ENCODE measurements at places on chromosomes 2 and 18. TPM values are rescaled to one million over a fixed set of nuclear protein-coding genes. Genes with fewer than 3 reads are reported as not detected.

DNA sequence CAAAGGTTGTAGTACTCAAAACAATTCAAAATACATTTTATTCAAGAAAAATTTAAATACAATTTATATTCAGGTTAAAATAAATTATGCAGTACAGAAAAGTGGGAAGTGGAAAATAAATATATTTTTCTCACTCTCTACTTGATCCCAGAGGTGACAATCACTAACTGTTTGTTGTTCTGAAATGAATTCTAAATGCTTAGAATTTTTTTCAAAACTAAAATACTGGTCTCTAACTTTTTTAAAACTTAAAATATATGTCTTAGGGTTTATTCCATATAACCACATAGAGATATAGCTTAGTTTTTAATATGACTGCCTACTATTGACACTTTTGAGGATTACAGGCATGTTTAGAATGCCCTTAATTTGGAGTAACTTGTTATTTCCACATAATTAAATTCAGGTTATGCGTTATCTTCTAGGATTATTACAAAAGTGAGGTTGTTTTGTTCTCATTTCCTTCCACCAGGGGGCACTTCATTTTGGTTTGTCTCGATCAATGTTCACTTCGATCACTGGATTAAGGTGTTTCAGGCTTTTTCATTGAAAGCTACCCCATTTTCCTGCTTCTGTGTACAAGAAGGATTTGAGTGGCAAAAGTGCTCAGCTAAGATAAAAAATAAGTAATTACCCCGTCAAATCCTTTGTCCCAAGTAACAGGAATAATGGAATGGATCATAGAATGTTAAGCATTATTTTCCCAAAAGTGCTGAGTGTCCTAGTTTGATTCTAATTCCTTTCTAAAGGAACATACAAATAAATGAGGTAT lies 27.1 kb upstream of the TFPI start:
- no peaks in the 10 kb centered on the region for H3K36me3 ChIP-seq
- no peaks in the 10 kb centered on the region for H3K4me1 ChIP-seq
- no peaks in the 10 kb centered on the region for H3K27me3 ChIP-seq
- H3K27ac ChIP-seq = peak overlapping the region; percentile 52

DNA sequence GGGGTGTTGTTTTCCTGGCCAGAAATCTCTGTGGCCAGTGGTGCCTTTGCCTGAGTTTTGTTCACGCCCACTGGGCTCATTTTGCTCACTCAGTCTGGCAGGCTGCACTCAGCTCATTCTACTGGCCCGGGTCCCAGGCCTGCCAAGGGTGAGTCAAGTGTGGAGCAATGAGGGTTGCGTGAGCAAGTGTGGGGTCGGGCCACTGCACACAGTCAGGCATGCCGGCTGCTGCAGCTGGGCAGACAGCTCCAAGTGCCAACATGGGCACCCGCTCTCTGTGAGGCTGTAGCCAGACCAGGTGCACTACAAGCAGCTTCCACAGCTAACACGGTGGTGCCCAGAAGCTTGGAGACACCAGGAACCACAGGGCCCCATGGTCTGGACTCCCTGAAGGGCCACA lies 801.1 kb upstream of the RAB6C start:
- H3K36me3 ChIP-seq = no peaks in the 10 kb centered on the region
- H3K4me1 ChIP-seq = no peaks in the 10 kb centered on the region
- no peak overlapping the region for H3K27ac ChIP-seq
- no peak overlapping the region for H3K4me3 ChIP-seq
- H3K27me3 ChIP-seq = no peaks in the 10 kb centered on the region

DNA sequence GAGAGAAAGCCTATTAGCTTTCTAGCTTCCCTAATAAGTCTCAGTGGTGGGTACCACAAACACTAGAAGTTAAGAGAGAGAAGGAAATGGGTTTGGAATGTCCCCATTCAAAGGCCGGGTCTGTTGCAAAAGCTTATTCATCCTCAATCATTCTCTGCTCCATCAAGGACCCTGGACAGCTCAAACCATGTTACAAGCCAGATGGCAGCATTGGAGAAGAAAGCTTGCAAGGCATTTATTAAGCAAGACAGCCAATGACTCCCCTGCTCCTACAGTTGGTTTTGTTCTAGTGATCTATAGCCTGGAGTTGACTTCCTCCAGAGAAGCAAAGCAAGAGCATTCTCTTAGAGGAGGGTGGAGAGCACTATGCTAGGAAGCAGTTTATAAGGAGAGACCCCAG lies 86.9 kb upstream of the LMAN1 start:
- no peaks in the 10 kb centered on the region for H3K27me3 ChIP-seq
- peaks cover 10% of the 10 kb centered on the region for H3K36me3 ChIP-seq
- H3K4me3 ChIP-seq = no peak overlapping the region
- no peaks in the 10 kb centered on the region for H3K4me1 ChIP-seq
- peak; percentile 57 for DNase-seq

- H3K4me1 ChIP-seq = no peaks in the 10 kb centered on the region
- no peak overlapping the region for H3K4me3 ChIP-seq
- H3K27ac ChIP-seq = no peak overlapping the region
- H3K36me3 ChIP-seq = no peaks in the 10 kb centered on the region
Observed at GRCh38 chr2:48583961-48584360, 33.7 kb upstream of the GTF2A1L start.

The ITGB6 gene
- not detected for total RNA-seq

All from fibroblast of lung (primary cell).